Activated T-helper 17 cell treated with anti-CD3 and anti-CD28 coated beads, Interleukin-2, amount 50 U/mL, for 72 hours (primary cell): ENCODE measurements at places on chromosomes 1 and 21.

DNA sequence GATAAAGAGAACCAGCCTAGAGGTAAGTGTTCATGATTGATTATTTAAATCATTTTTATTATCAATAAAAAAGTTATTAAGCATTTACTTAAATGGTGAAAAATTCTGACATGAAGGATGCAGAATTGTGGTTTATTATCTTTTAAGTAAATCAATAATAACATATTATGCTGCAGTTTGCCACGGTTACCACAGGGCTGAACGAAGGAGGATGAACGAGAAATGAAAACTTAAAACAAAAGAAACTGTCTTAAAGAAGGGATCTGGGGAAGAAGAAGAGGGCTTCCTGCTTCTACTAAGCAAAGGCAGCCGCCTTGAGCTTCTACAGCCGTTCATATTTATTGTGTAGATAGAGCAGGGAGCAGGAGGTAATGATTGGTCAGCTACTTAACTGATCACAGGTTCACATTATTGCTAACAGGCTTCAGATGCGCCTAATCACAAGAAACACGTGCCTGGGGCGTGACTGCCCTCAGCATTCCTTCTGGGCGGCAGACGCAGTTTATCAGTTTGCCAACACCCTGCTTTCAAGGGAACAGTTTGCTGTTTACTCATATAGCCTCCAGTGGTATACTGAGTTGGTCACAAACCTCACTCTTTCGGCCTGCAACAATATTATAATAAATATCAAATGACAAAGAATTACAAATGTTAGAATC is 5.8 kb upstream of the FNBP1L start:
- no peak for ATAC-seq

DNA sequence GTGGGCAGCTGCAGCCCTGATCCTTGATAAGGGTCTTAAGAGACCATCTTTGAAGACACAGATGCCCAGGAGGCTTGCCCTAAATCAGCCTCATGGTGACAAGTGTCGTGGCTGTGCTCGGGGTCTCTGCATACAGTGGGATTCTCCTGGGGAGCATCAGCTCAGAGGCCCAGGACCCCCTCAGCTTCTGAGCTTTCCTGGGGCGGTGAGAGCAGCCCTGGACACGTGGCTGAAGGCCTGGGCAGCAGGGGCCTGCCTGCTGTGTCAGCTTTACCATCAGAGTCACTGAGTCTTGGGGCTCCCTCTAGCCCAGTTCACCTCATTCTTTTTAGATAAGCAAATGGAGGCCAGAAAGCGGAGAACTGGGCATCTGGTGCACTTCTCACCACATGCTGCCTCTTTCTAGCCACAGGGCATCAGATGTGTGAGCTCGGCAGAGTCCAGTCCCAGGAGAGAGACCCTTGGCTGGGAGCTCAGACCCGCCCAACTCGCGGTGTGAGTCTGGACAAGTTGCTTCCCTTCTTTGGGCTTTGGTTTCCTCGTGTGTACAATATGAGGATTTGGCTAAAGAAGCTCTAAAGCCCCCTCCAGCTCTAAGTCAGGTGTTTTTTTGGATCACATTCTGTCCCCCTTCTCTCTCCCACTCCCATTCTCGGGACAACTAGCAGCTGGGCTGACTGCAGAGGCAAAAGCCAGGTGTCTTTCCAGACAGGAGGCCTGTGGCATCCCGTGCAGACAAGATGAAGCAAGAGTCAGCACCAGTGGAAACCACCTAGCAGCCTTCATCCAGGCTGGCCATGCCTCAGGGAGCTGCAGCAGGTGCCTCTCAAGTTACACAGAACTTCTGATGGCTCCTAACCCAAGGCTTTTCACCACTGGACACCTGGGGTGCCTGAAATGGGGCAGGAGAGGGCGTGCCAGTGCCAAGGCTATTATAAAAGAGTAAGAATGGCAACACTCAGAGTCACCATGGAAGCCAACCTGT is 119.1 kb downstream of the KCNN3 start:
- ATAC-seq, result no peak

DNA sequence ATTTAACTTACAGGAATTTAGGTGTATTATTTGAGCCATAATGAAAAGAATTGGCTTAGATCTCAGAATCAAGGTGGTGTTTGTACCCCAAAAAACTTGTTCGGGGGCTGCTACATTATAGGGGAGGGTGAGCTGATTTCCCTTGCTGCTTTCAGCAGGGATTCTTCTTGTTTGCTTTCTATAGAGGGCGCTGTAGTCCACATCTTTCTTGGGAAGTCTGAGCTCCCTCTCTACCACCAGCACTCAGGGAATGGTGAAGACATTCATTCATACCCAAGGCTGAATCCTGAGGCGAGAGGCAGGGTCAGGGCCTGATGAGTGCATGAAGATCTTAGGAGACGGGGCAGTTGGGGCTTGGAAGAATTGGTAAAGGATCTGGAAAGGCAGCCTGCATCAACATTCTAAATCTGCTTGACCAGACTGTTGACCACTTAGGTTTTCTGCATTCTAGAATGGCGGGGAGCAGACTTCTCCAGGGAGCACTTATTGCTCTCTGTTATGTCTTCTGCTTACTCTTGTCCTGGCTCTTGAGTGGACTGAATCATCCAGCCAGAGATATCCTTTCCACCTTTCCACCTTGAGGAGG is 18.9 kb downstream of the SPATA46 start:
- no peak for ATAC-seq

DNA sequence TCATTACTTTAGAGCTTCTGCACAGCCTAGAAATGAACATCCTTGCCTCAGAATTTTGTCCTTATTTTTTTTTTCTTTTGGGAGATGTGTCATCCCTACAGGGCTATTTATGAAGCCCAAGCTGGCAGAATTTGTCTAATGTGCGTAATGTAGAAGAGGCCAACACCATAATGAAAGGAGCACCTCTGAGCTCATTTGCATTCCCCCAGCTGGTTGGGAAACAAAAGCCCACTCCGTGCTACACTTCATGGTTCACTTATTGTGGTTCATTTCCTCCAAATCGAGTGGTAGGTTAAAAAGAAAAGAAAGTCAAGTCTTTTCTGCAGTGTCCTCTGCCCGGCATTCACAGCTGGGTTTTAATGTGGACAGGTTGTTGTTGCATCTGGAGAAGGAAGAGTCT is 73.5 kb downstream of the KAZN start:
- ATAC-seq, result no peak

DNA sequence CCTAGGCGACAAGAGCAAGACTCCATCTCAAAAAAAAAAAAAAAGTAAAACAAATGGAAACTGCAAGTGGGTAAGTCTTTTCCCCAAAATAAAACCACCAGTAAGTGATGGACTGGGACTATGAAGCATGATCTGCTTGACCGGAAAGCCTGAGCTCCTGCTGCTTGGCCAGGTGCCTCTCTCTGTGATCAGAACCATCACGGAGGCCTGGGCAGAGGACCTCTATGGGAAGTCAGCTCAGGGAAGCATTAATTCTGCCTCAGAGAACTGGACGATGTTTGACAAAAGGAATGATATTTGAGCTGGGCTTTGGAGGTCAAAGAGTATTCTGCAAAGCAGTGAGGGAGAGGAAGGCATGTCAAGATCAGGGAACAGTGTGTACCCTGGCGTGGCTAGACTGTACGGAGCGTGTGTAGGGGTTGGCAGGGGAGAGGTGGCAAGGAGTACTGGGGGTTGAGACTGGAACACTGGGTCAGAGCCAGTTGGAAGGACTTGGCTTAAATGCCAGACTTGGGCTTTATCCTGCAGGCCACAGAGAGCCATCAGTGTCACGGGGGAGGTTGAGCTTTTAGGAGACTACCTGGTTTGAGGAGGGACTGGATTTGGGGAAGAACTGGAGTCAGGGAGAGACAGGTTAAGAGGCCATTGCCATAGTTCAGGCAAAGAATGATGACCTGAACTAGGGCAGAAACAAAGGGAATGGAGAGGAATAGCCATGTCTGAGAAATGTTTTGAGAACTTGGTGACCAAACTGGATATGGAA is 16.4 kb downstream of the ATP1A2 start:
- no peak for ATAC-seq

DNA sequence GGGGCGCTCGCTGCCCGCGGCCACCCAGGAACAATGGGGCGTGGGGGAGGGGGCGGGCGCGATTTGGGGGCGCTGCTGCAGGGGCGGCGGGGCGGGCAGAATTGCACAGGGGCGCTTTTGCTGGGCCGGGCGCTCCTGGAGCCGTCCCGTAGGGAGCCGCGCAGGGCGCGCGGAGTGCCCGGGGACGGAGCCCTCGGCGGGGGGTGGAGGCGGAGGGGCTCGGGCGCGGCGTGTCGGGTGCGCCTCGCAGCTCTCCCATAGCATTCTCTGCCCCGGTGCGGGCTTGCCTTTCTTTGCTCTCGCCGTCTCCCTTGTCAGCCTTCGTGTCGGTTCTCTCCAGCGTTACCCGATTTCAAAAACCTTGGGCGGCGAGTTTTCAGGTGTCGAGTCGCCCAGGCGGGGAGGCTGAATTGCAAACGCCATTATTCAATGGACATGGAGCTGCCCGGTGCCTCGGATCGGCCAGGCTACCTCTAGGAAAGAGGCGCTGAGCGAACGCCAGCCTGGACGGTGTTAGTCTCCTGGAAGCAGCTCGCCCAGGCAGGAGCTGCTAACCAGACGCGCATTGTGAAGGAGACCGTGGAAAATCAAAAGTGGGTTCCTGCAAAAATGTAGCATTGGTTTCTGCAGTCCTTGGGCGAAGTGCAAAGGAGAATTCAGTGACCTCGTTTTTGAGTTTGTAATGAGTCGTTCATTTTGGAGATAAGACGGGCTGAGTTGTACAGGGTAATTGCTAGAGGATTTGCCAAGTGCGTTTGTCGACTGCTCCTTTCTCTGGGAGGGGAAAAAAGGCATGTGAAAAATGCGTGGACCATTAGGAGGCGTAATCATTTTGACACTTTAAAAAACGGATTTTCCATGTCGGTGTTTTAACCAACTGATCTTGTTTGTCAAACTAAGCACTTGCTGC is 626 bp downstream of the CXADR start:
- ATAC-seq, result peak; percentile 57

DNA sequence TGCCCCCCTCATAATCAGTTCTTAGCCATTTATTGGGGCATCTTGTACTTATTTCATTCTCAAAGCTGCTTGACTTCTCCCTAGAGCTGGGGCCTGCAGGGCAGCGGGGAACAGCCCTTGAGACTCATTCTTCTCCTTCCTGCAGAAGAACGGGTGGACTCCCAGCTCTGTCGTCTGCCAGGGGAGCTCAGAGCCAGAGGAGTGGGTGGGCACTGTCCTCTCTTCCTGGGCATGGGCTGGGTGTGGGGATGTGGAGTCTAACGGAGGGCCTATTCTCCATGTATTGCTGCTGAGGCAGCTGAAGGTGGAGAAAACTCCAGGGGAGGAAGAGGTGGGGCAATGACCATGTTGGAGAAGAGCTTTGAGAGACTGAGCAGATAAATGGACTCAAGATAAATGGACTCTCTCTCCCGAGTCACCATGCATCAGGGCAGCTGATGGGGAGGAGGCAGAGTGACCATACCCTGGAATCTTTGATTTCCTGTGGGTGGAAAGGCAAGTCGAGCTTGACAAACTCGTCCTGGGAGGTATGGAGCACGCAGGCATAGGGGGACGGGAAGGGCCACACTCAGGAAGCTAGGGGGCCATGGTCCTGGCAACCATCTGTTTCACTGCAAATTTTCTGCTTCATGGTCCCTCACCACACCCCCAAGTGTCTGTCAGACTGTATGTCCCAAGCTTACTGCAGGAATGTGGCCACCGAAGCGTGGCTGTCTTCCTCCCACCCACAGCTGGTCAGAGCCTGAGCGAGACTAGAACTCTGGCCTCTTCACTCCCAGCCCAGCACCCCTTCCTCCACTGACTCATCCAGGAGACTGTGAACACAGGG is 56.9 kb upstream of the ATP2B4 start:
- ATAC-seq, result no peak

- ATAC-seq, result no peak
Measured at GRCh38 chr1:95793893-95794292, 559.9 kb downstream of the RWDD3 start.

DNA sequence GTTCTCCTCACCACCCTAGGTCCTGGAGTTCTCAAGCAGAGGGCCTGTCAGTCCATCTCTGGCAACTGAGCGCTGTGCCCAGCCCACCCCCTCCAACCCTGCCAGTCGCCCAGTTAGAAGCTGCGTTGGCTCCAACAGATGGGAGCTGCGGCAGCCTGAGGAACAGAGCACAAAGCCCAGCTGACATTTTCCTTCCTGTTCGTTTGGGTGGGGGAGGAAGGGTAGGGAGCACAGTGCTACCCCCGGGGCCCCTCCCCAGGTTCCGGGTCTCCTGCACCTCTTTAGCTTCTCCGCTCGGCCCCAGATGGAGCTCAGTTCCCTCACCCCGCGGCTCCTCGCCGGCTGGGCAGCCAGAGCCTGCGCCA is 1.4 kb downstream of the LRRN2 start:
- ATAC-seq, result peak; percentile 5

GRCh38 chr1:24966724-24967346 is 36.8 kb upstream of the RUNX3 start:
- ATAC-seq, result peak; percentile 69

DNA sequence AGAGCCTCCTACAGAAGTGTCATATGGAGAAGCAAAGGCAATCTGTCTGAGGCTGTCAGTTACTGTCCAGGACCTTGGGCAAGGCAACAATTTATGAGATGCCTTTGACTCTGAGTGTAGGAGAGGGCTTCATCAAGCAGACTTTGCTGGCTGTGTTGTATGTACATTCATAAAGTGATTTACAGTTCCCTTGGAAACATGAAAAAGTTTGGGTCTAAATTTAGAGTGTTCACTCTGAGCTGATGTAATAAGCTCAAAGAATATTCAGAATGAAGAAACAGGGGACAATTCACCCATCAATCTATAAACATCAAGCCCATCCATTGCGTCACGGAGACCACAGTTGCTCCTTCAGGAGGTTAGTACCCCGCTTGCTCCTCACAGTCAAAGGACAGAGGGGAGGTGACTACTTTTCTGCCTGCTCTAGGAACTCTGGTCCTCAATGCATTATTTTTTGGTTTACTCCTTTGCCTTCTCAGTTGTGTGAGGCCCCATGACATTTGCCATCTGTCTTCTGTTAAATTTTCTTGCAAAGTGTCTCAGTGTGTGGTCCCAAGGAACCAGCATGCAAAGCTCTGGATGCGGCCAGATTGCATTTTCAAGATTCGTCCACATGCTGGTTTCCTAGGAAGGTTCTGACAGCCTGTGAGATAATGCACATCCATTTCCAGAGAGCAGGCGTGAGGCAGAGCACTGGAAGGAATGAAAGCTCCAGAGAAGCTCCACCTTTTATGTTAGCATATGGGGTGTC is 241.1 kb upstream of the KIAA0040 start:
- ATAC-seq, result no peak

DNA sequence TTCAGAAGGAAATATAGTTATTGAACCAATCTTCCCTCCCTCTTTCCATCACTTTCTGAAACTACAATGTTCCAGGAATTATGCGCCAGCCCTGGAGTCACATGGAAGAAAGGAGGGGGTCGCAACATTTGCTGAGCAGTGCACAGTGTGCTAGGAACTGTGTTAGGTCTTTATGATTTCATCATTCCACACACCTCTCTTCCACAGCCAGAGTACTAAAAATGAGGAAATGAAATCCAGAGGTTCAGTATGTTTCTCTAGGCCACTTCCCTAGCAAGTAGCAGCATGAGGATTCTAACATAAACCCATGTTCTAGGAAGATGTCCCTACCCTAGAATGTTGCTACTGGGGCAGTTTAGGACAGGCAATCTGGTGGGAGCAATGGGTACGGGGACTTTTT is 158.1 kb downstream of the SLC45A1 start:
- no peak for ATAC-seq

GRCh38 chr1:23568608-23569383 is 9.5 kb upstream of the ID3 start:
- ATAC-seq, result no peak

GRCh38 chr1:219138747-219139146 is 34.9 kb upstream of the LYPLAL1 start:
- ATAC-seq, result no peak
